Right renal cortex interstitium (tissue), 3 donors: ENCODE measurements at places on chromosomes 16 and 17. TPM values are rescaled to one million over a fixed set of nuclear protein-coding genes. Genes with fewer than 3 reads are reported as not detected.

DNA sequence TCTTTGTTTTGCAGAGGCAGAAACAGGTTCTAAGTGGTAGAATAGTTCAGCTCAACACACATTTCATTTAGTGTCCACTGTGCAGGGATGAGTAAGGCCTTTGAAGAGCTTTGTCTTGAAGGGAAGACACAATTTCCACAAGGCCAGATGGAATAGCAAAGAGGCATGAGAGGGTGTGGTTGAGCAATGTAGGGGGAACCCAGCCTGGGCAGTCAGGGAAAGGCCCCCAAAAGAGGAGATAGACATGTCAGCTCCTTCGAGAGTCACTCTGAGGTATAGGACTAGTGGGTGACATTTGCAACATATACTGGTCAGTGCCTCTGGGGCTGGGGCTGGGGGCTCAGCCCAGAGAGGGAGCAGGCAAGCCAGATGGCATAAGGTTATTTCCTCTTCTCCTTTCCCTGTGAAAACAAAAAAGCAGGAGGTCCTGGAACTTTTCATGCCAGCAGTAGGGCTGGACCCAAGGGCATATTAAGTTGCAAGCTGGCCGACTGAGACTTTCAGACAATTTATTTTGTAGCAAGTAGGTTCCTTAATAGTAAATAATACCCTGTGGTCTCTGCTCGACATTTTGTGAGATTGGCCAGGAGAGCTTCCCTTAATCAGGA is 7.1 kb downstream of the ALKBH5 start:
- no peak for DNase-seq

- no peak for DNase-seq
Observed at GRCh38 chr17:46851029-46851741, at the start of gene WNT9B. Gene WNT9B, plus strand, starts transcription at chr17:46851583. Its CDS starts 56 bp downstream, at chr17:46851639.

DNA sequence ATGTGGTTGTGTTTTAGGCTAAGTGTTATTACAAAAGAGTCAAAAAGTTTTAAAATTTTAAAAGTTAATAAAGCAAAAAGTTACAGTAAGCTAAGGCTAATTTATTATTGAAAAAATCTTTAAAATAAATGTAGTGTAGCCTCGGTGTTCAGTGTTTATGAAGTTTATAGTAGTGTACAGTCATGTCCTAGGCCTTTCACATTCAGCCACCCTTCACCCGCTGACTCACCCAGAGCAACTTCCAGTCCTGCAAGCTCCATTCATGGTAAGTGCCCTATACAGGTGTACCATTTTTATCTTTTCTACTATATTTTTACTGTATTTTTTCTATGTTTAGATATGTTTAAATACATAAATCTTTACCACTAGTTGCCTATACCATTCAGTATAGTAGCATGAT is 98.5 kb upstream of the RPRML start:
- no peak for DNase-seq

GRCh38 chr17:61218438-61218837 is 181.2 kb upstream of the TBX2 start:
- DNase-seq = no peak

- DNase-seq = peak; percentile 59
Observed at GRCh38 chr17:81601525-81602120, 35.3 kb downstream of the NPLOC4 start.

The RRAD gene
- 1.9 TPM for polyA plus RNA-seq

DNA sequence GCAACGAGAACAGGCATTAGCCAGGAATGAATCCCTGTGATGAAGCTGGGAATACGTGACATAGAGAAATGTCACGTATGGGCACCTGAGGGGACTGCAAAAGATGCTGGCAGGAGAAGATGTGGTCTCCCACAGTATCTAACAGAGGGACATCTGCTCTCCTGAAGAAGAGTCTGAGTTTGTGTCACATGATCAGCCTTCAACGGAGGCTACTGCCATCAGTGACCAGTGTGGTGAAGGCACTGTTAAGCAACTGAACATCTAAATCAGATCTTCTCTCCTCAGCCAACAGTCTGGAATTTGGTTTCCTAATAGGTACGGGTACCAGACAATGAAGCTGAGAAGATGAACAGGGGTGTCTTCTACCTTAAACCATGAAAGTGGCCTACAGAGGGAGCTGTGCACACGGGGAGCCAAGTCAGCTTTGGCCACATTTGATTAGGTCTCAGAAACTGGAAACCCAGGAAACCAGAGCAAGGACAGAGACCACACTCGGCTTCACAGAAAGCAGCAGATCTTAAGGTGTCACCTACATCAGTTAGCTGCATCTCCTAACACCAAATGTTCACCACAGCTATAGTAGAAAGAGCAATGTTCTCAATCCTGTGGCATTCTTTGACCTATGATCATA is 41.8 kb downstream of the BRD7 start:
- no peak for DNase-seq

GRCh38 chr17:75698659-75699058 is 22.6 kb upstream of the ITGB4 start:
- DNase-seq = no peak

- DNase-seq = no peak
Observed at GRCh38 chr16:72247821-72248253, 75.9 kb upstream of the PMFBP1 start.

The TBC1D3H gene
- not detected for polyA plus RNA-seq

GRCh38 chr16:3182608-3183444 is 5.2 kb upstream of the OR1F1 start:
- no peak for DNase-seq

The ABR gene
- polyA plus RNA-seq = 55.2 TPM

- DNase-seq = no peak
Observed at GRCh38 chr17:80844418-80844990, 147.1 kb upstream of the CHMP6 start.

The VAT1L gene
- polyA plus RNA-seq = 5.2 TPM

- DNase-seq = no peak
Observed at GRCh38 chr17:16430650-16431049, 15.3 kb downstream of the TRPV2 start.

The ABCA9 gene
- polyA plus RNA-seq = 1.6 TPM

DNA sequence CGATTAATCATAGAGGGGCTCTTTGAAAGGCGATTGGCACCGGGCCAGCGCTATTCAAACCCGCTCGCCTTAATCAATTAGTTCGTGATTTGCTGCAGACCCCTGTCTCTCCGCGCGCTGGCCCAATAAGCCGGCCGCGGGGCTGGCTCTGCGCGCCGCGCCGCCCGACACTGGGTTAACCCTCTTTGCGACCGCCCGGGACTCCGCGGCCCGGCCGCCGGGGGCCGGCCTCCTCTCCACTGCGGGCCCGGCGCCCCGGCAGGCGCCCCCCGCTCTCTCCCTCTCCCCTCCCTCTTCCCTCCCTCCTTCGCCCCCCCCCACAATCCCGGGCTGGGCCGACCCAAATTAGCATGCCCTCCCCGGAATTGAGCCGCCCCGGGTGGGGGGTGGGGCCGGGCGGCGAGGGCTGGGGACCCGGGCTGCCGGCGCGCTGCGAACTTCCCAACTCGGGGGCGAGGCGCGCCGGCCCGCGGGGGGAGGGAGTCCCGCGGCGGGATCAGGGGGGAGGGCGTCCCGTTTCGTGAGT is 428 bp upstream of the SALL1 start:
- DNase-seq = no peak

The MPP3 gene
- polyA plus RNA-seq = 8.0 TPM

DNA sequence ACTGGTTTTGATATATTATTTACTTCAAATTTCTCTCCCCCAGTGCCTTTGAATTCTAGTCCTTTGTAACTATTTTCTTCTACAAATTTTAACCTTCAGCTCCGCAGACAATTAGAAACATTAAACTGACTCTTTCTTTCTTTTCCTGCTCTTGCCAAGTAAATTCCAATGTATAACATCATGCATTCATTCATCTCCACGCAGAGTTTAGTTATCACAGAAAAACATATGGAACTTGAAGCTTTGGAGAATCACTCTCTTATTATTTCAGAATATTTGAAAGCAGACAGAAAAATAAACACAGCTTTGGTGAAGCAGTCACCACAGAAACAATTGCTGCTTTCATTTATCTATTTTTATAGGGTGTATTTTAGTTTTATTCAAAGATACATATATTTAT is 778.7 kb upstream of the CDH8 start:
- no peak for DNase-seq
